Activated naive CD4-positive, alpha-beta T cell treated with anti-CD3 and anti-CD28 coated beads, Interleukin-2, amount 10 ng/mL, durations not matched to agents 7 days and 5 days (primary cell): ENCODE measurements at places on chromosomes 2 and 18.

DNA sequence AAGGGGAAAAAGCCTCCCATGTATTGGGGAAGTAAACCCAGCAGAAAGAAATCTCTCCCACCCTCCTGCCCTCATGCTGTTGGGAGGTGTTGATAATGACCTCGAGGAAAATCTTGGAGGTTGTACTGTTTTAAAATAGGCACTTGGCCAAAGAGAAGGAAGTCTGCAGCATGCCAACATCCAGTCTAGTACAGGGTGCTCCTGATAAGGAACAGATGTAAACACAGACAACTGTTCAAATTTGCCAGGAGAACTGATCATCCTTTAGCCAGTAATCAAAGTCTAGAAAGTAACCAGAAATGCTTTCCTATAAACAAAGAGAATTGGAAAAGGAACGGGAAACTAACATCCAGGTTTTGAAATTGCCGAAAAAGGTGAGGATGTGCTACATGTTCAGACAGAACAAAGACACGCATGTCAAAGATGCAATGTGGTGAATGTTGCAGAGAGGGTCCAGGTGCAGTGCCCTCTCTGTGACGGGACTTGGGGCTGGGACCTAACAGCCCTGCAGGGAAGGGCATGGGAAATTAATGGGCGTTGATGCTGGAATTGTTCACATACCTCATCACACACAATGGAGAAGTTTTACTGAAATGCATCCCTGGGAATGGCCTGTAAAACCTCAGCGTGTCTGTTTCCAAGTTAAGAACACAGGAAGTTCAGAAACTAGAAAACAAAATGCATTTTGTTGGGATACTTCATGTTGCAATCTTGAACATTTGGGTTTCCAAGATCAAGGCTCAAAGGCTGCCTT is 125.7 kb upstream of the RND3 start:
- no peak for DNase-seq

DNA sequence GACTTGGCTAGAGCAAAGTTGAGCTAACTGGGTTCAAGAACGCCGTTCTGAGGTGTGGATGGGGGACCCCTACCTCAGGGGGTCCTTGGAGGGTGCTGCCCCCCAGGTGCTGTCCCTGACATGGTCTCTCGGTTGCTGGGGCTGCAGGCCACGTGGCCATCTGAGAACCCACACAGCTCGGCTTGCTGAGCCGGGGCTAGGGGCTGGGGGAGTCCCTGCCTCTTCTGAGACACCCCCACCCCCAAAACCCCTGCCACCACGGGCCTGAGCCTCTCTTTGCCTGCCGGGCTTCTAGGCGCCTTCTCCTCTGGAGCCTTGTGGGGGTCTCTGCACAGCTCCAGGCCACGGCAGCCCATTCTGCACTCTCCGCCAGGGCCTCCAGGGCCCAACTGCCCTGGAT is 52.0 kb upstream of the LAMA1 start:
- DNase-seq = no peak

DNA sequence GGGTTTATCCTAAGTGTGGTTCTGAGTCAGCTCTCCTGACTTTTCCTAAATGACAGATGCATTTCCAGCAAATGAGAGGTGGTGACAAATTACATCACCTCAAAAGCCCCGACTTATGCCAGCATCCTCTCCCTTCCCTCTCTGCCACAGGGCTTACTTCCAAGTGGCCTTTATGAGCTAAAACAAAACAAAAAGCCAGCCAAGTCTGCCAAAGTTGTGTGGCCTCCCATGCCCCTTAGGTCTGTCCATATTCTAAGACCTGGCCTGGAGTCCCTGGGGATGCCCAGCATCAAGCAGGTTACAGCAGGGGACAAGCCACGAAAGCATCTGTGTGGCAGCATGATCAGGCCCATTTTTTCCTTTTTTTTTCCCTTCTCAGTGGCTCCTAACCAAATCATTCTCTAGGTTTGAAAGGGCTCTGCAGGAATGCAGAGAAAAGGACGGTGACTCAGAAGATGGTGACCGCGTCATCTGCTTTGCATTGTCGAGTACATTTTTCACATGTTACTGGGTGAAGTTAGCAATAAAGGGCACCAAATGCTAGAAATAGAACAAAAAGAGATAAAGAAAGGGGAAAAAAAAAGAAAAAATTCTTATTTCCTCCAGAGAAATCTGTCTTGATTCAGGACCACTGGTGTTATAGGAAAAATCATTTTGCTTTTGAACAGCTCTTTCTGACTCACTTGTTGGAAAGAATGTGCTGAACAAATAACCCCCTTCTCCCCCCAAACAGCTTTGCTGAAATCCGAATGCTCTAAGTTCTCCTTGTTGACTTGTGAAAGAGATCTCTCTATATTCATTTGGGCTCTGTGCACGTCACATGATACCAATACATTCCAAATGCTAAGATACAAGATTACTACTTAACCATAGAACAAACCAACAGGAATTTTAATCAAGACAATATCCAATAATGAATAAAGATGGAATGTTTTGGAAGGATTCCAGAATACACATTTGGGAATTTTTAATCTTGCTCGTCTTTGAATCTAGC is 178.7 kb downstream of the EN1 start:
- no peak for DNase-seq

DNA sequence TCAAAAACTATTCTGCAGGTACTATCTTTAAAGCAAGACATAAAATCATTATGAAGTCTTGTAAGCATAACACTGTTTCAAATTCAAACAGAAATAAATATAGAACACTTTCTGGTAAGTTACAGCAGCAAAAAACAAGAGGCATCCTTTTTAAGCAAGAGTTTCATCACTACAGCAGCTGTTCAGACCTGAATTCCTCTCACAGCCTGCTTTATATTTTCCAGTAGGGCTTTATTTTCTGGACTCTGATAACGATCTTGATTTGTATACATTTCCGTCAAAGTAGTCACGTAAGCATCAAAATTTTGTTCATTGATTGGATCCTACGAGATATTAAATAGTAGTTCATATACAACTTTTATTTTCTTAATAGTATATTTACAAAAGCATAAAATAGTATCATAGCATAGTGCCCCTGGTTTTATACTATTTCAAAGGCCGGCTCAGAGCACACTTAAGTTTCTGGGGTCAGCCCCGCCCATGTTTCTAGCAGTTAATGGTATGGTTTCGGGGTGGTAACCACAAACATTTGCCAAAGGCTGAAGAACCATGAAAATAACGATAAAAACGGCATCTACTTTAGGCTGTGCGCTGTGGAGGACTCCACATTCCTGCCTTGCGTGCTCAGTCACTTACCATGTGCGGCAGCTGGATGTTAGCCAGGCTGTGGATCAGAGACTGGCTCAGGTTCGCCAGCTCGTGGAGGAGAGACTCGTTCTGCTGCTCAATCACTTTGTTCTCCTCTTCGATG is 47.5 kb upstream of the PXDN start:
- no peak for DNase-seq

- no peak for DNase-seq
Measured at GRCh38 chr2:143300536-143300935, 171.3 kb downstream of the ARHGAP15 start.

DNA sequence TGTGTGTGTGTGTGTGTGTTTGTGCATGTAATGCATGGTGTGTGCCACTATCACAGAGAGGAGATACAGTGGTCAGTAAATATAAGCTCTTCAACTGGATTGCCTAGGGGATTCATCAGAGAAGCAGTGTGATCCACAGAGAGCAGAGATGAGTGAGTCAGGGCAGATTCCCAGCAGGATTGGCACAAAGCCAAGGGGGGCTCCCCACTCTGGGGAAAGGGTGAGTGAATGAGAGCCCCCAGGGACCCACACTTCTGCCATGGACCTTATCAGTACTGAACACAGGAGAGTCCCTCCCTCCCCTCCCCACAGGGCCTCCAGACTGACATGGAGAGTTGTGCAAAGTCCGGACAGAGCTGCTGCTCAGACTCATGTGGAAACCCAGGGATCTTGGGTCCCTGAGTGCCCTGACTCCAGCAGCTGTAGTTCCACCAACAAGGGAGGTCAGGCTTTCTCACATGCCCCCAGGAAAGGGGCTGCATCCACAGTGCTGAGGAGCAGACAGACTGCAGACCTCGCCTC is 748.8 kb downstream of the NR4A2 start:
- DNase-seq = no peak

- no peak for DNase-seq
Measured at GRCh38 chr18:5746844-5747243, 148.5 kb downstream of the TMEM200C start.
